ENCODE measurements at places on chromosomes 7 and 10. TPM values are rescaled to one million over a fixed set of nuclear protein-coding genes. Genes with fewer than 3 reads are reported as not detected.

- no peaks in the 10 kb centered on the region for H3K27me3 ChIP-seq
- DNase-seq = no peak
- peaks cover 2% of the 10 kb centered on the region for H3K36me3 ChIP-seq
- peak overlapping the region; percentile 99 for H3K27ac ChIP-seq
- peaks cover 43% of the 10 kb centered on the region for H3K4me1 ChIP-seq
Measured at GRCh38 chr7:107742678-107743566, 1.0 kb upstream of the CBLL1 start.

- no peak overlapping the region for H3K4me3 ChIP-seq
- H3K27ac ChIP-seq = no peak overlapping the region
- H3K4me1 ChIP-seq = no peaks in the 10 kb centered on the region
- no peak for DNase-seq
- H3K36me3 ChIP-seq = no peaks in the 10 kb centered on the region
Measured at GRCh38 chr10:115052226-115052625, 40.9 kb upstream of the ATRNL1 start.

- H3K4me3 ChIP-seq = peak overlapping the region; percentile 16
- H3K36me3 ChIP-seq = no peaks in the 10 kb centered on the region
- peak overlapping the region; percentile 47 for H3K27ac ChIP-seq
Measured at GRCh38 chr7:115024276-115024675, 102.4 kb downstream of the MDFIC start.

The MINPP1 gene
- 12.4 TPM for total RNA-seq

DNA sequence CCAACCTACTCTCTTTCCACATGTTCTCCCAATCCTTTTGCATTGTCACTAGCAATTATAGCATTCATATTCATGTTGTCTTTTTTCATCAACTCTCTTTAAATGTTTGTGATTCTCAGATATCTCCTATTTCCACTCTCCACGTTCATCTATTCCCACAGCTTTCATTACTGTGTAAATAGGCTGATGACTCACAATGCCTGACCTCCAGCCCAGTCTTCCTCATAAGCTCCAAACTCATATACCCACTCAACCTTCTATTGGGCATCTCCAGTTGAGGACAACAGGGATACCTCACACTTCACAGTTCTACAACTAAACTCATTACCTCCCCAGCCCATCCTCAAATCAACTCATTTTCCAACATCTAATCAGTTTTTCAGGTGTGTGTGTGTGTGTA is 194.1 kb downstream of the DGKI start:
- H3K36me3 ChIP-seq = no peaks in the 10 kb centered on the region
- no peak for DNase-seq
- H3K27me3 ChIP-seq = peaks cover 4% of the 10 kb centered on the region
- H3K4me1 ChIP-seq = no peaks in the 10 kb centered on the region
- no peak overlapping the region for H3K4me3 ChIP-seq

DNA sequence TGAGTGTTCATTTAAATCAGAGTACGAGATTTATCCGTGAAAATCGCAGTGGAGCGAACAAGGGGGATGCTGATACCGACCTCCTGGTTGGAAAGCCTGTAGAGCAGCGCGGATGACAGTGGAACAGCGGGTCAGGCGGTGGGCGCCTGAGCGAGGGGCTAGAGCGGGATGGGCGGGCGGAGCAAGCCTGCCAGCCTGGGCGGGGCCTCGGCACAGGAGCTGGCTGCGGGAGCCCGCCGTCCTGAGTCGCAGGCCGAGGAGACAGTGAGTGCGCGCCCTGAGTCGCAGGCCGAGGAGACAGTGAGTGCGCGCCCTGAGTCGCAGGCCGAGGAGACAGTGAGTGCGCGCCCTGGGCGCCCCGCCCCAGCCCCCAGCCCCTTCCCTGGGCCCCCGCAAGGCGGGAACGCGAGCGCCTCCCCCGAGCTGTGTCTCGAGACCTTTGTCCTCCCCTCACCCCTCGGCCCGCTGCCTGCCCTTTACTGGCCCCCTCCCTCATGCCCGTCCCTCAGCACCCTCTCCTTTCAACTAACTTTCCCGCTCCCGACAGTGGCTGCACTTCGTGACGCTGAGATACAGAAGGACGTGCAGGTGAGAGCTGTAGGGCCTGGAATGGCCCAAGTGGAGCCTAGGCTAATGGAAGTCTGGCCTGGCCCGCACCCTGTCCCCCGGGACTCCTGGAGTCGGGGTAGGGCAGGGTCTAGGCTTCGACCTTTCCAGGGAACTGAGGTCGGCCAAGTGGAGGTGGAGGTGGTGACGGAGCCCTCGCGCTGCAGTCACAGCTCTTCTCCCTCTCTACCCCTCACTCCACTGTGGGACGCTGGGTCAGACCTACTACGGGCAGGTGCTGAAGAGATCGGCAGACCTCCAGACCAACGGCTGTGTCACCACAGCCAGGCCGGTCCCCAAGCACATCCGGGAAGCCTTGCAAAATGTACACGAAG is at the start of gene AS3MT:
Gene AS3MT (plus strand): TSS at position 213 of the 941 bp plus-strand sequence. CDS start 123 bp downstream, at position 336.
- H3K27ac ChIP-seq = peak within 1 kb of the TSS; percentile 62
- DNase-seq = peak; percentile 52
- peaks cover 28% of the 10 kb centered on the region for H3K27me3 ChIP-seq
- H3K4me3 ChIP-seq = peak within 1 kb of the TSS; percentile 90
- no peaks in the 10 kb centered on the region for H3K36me3 ChIP-seq

GRCh38 chr7:1226186-1226901 is 6.3 kb upstream of the UNCX start:
- peak overlapping the region; percentile 24 for H3K27ac ChIP-seq
- no peaks in the 10 kb centered on the region for H3K36me3 ChIP-seq
- H3K27me3 ChIP-seq = peaks cover 80% of the 10 kb centered on the region
- H3K4me3 ChIP-seq = no peak overlapping the region
- peaks cover 7% of the 10 kb centered on the region for H3K4me1 ChIP-seq

Data from activated T-cell treated with anti-CD3 and anti-CD28 coated beads, Interleukin-2, amount 50 U/mL, for 72 hours (primary cell).